ENCODE measurements at places on chromosomes 6 and 20.

DNA sequence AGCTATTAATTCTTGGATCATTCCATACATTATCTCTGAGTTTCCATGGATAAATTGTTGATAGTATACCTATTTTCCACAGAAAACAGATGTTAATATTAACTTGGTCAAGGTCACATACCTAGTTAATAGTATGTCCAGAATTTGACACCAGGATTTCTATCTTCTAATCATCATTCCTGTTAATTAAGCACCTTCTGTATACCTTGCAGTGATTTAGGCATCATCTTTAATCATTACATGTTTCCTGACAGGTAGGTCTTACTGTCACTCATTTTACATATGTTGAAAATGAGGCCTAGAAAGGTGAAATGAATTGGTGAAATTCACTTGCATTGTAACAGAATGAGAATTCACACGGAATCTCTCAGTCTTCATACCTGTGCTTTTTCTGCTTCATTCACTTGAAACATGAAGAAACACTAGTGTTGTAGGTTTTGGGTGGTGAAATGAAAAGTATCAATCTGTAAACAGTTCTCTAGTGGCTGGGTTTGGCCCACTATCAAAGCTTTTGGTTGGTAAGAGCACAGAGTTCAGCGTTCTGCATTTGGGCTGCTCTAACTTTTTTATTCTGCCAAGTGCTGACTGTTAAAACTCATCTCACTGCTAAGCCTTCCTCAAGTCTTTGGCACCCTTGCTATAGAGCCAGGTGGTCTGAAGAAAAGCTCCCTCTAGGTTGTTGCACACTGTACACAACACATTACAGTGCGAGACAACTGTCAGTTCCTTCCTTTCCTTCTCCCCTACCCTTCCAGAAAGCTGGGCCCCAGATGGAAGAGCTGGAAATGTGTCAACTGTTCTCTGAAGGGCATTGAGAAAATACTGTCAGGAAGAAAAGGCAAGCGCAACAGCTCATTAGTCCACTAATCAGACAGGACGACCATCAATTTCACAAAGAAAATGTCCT, 57.8 kb upstream of the C20orf144 start:
- no peak for DNase-seq

DNA sequence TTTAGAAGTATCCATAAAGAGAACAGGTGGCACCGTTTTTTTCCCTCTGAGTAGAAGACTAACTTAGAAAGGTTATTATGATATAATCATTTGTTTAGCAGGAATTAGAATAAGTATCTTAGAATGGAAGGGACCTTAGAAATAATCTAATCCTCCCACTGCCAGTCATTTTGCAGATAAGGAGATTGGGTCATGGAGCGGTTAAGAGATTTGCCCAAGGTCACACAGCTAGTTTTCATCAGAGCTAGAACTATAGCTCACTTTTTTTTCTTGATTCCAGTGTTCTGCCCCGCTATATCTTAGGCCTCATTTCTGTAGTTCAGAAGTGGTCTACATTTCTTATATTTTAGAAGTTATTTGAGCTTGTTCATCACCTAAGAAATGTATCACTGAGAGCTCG, 139.6 kb downstream of the PRL start:
- DNase-seq: no peak

GRCh38 chr6:112560651-112561050, 213.5 kb downstream of the RFPL4B start:
- DNase-seq: no peak

DNA sequence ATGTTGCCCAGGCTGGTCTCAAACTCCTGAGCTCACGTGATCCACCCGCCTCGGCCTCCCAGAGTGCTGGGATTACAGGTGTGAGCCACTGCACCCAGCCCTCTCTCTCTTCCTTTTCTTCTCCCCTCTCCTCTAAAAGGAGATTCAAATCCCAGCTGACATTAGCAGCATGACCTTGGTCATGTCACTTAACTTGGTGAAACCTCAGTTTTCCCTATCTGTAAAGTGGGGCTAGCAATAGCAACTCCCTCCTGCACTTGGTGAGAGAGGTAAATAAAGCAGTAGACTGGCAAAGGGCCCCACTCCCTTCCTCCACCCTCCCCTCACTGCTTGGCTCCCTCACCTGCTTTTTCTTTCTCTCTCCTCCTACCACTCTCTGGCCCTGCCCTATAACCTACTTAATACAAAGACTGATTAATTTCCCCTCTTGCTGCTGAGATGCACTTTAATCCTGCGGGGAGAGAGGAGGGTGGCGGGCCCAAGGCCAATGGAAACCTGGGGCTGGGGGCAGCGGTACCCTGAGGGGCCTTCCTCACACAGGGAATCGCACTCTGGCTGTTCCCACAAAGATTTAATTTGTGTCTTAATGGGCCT, 54.2 kb upstream of the ZFAND3 start:
- no peak for DNase-seq

DNA sequence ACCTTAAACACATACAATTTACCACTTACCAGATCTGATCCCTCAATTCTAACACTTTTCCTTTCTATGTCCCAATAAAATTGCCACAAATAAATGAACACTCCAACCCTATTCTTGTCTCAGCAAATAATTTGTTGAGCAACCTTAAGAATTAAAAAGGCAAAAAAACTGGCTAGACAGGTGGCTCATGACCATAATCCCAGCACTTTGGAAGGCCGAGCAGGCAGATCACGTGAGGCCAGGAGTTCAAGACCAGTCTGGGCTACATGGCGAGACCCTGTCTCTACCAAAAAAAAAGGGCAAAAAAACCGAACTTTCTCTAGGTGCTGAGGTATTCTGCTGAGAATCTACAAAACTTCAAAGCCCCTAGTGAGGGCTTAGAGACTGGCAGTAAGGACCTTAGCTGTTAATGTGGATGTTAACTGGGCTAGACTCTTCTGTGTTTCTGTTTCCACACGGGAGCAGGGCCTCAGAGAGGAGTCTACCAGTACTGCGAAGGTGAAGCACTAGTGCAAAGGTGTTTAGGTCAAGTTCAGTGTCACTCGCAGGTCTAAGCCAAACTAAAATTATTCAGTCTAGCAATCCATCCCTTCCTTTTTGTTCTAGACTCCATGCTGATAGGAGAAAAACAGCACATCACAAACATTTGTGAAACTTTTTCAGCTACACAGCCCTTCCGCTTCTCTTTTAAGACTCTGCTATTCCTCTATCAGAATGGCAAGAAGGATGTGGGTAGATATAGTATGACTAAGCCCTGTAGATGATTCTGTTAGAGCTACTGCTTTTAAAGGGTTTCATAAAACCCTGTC, 2.6 kb downstream of the FASTKD5 start:
- DNase-seq: no peak

- no peak for DNase-seq
These were observed 70.5 kb downstream of the COL19A1 start for GRCh38 chr6:69936674-69937363.

Data from stimulated activated CD4-positive, alpha-beta T cell treated with anti-CD3 and anti-CD28 coated beads, Interleukin-12 subunit alpha, Interleukin-12 subunit beta, amount 100 ng/mL, for 24 hours (primary cell).